ENCODE measurements at places on chromosomes 1 and 21. TPM values are rescaled to one million over a fixed set of nuclear protein-coding genes. Genes with fewer than 3 reads are reported as not detected.

Gene NUDT4B
- 50.1 TPM for total RNA-seq

- DNase-seq, result no peak
Observed at GRCh38 chr1:153688276-153688675, 9.8 kb downstream of the NPR1 start.

GRCh38 chr1:1937061-1937460 lies 18.0 kb upstream of the TMEM52 start:
- no peak for DNase-seq

GRCh38 chr1:27397749-27398148 lies 5.3 kb downstream of the GPR3 start:
- no peak for DNase-seq

DNA sequence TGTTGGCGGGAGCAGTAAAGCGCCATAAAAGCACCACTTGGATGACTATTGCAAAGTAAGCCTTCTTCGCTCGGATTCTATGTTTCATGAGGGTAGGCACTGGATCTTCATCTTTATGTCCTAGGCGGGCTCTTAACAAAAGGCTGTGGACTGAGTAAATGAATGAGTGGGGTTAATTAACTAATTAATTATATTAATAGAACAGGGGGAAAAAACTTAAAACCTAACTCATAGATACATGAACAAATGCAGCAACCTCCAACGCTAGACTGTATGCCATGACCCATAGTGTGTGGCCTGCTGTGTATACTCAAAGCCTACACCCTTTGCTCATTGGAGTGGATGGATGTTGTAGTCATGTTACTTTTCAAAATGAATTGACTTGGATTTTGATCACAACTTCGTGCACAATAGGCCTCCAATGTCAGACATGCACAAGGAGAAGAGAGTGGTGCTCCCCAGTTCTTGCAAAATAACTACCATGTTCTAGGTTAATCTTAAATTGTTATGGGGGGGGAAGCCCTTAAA lies 417 bp upstream of the GFI1 start:
- no peak for DNase-seq

DNA sequence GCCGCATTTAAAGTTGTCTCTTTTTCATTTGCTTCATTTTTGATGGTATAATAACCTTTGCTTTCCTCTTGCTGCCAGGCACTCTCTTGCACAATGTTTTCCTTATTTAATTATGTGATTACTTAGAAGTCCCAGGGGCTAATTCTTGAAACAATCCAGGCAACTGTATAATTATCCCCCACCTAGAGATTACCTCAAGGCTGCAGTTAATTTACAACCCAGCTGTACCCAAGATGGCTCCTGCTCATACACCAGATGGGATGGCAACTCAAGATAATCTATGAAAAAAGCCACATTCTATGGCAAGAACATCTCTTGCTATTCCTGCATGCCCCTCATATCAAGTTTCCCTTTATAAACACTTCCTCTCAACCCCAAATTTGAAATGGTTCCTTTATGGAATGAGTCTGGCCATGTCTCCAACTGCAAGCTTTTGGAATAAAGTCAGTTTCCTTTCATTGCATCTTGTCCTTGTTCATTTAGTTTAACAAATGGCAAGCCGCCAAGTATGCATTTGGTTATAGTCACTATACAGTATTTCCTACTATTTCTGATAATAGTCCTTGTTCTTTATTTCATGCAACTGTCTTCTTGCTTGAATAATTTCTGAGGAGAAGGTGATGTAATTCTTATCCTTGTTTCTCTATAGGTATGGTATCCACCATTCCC lies 1042.6 kb downstream of the PLA2G4A start:
- DNase-seq, result no peak

GRCh38 chr1:15531682-15532081 lies 5.0 kb downstream of the DNAJC16 start:
- no peak for DNase-seq

Gene MACF1
- total RNA-seq, result 321 TPM

GRCh38 chr21:26834181-26834905 lies 10.9 kb downstream of the ADAMTS1 start:
- no peak for DNase-seq

DNA sequence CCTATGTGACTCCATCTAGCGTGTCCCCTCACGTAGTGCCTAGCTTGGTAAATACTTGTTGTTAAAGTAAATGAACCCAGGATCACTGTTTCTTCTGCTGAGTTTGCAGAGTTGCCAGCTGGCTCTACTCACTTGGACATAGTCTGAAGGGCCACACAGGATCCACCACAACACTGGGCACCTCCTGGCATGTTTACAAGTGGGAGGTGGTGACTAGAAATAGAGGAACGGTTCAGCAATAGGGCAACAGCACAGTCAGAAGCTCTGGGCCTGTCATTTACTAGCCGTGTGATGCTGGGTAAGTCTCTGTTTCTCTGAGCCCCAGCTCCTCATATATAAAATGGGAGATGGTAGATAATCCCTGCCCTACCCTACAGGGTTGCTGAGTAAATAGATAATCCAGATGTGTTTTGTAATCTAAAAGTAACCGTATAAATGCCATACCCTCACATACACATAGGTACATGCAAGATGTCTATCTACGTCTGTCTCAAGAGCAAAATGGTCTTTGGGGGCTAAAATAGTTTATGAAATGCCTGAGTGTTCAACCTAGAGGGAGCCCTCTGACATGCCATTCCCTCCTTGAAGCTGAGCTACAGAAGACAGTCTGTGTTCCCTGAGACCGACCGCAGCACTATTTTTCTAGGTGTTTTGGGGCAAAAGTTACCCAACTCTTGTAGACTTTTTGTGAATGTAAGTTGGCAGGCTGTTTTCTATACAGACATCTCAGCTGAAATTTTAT lies 20.5 kb downstream of the RNF220 start:
- no peak for DNase-seq

- no peak for DNase-seq
Observed at GRCh38 chr1:234619071-234619480, 9.1 kb upstream of the IRF2BP2 start.

GRCh38 chr1:23171181-23171755 lies 2.6 kb upstream of the LUZP1 start:
- DNase-seq, result no peak

GRCh38 chr1:226325178-226325577 lies 16.2 kb upstream of the LIN9 start:
- no peak for DNase-seq

DNA sequence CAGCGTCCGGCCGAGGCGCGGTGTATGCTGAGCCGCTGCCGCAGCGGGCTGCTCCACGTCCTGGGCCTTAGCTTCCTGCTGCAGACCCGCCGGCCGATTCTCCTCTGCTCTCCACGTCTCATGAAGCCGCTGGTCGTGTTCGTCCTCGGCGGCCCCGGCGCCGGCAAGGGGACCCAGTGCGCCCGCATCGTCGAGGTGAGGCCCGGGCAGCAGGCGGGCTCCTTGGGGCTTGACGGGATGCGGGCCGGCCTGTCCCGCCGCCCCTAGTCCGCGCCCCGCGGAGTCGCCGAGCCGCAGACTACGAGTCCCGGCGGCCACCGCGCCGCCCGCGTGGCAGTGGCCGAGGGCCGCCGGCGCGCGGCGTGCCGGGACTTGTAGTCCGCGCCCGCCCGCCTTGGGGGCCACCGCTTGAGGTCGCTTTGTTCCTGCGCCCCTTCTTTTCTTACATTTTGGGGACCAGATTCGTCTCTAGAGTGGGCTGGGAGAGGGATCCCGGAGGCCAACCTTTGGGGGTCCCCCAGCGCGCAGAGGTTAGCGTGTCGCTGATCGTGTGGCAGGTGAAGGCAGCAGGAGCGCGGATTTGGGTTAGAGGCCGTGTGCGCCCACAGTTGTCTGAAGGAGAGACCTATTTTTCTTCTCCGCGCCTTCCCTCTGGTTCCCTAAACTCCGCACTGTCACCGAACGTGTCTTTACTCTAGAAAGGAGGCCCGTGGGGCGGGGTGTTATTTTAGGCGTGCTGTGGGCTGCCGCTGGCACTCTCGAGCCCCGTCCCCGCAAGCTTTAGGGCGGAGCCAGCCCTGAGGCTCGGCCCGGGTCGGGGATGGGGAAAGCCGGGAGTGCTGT lies 553 bp downstream of the CMPK1 start:
- peak; percentile 76 for DNase-seq

Gene NTNG1
- total RNA-seq, result 0.54 TPM

DNA sequence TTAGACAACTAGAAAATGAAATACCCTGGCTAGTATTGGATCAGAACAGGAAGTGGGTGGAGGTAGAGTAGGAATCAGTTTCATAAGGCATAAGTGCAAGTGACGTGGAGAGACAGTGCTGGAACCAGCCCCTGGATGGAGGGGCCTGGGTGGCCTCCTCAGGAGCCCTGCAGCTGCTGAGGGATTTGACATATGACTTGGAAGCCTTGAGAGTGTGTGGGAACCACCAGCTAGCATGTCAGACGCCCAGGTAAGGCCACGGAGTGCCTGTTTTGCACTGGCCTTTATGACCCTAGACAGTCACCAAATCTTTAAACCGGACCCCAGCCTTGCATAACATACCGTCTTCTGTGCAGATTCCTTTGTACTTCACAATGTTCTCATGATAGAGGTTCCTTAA lies 94.4 kb downstream of the RAVER2 start:
- no peak for DNase-seq
